ENCODE measurements at places on chromosomes 2 and 18.

DNA sequence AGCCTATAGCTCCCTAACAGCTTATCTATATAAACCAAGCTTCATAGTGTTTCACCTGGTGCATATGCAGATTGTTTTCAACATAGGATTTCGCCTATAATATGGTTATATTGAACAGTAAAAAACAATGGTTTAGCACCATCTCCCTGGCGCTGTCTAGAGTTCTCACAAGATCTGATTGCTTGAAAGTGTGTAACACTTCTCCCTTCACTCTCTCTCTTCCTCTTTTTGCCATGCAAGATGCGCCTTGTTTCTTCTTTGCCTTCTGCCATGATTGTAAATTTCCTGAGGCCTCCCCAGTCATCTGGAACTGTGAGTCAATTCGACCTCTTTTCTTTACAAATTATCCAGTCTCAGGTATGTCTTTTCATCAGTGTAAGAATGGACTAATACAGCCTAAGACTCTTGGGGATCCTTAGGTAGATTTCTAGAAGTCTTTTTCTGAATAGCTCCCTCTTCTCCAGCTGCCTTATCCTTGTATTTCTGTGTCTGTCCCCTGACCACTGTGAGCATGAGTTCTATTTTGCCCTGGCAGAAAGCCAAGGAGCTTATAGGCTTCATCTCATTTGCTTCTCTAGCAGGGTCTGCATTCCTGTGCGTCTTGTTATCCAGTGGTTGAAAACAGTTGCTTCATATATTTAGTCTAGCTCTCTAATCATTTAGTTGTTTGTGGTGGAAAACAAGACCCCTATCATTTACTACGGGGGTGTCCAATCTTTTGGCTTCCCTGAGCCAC lies 401.6 kb downstream of the GPD2 start:
- no peak for DNase-seq

- no peak for DNase-seq
These were observed 323.3 kb downstream of the TGIF1 start for GRCh38 chr18:3773303-3773702.

DNA sequence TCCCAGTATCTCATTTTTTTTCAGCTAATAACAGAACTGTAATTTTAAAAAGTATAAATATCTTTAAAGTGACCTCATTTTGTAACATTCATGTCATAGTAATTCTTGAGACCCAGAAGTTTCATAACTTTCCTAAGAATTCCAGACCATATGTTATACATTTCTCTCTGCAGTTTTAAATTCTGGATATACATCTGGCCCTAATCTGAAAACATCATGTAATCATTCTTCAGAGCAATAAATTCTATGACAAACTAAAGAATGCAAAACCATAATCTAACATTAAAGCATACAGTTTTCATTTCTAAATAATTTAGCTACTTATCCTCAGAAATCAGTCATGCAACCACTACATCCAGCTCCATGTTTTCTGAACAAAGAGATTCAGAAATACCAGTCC lies 198.3 kb upstream of the SLC35G4 start:
- no peak for DNase-seq

DNA sequence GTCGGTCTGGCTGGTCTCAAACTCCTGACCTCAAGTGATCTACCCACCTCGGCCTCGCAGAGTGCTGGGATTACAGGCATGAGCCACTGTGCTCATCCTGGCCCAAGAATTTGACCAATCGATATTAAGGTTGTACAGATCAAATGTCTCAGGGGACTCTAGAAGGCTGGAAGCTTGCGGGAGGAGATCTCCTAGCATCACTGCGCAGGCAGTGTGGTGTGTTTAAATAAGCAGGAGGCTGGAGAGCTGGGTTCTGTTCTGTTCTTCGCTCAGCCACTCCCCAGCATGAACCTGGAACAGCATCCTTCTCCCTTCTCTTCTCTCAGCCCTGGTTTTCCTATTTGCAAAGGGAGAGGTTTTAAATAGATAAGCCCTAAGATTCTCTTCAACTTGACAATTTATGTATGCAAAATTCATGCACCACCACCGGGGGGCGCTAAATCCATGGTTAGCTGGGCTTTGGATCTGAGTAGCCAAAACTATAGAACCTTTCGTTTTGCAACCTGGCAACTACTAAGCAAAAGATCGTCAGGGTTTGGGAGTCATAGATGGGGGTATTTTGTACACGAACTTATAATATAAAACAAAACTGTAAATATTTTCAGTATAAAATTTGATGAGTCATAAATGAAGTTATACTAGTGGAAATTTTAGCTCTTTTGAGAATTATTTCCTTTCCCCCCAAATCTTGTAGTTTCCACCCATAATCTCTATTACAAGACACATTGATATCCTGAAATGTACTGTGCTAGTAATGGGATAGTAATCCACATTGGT lies 60.6 kb downstream of the SLC16A14 start:
- peak; percentile 61 for DNase-seq

- no peak for DNase-seq
These were observed 102.5 kb upstream of the NOSTRIN start for GRCh38 chr2:168699844-168700417.

DNA sequence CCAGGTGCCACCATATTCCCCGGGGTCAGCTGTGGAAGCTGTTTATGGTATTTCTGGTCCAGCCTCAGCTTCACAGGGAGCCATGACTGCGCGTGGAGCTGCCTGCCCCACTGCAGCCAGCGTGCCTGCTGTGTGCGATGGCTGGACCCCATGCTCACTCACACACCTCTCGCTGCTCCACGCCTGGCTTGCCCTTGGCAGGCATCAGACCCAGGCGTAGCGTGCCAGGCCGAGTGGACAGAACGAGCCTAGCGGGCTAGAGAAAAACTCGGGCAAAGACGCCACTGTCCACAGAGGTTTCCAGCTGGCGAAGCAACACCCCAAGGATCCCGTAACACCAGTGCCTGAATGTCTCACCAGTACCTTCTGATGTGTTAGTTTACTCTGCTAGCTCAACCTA lies 42.9 kb upstream of the PEX13 start:
- DNase-seq: no peak

All from CD4-positive, alpha-beta T cell treated with Interleukin-1 beta for 1 hour (primary cell).